ENCODE measurements at places on chromosomes 12 and 14.

- DNase-seq: no peak
These were observed 618.5 kb downstream of the NRXN3 start for GRCh38 chr14:78788467-78789360.

GRCh38 chr14:68459480-68460136, 333.3 kb downstream of the ZFP36L1 start:
- no peak for DNase-seq

- DNase-seq: no peak
These were observed 131.0 kb upstream of the SRRM4 start for GRCh38 chr12:118850244-118850825.

GRCh38 chr12:4416276-4416675, 29.3 kb downstream of the FGF6 start:
- no peak for DNase-seq

- no peak for DNase-seq
These were observed 2.3 kb downstream of the A2M start for GRCh38 chr12:9113296-9113986.

- DNase-seq: no peak
These were observed 9.1 kb upstream of the MGAT4C start for GRCh38 chr12:86265329-86265695.

DNA sequence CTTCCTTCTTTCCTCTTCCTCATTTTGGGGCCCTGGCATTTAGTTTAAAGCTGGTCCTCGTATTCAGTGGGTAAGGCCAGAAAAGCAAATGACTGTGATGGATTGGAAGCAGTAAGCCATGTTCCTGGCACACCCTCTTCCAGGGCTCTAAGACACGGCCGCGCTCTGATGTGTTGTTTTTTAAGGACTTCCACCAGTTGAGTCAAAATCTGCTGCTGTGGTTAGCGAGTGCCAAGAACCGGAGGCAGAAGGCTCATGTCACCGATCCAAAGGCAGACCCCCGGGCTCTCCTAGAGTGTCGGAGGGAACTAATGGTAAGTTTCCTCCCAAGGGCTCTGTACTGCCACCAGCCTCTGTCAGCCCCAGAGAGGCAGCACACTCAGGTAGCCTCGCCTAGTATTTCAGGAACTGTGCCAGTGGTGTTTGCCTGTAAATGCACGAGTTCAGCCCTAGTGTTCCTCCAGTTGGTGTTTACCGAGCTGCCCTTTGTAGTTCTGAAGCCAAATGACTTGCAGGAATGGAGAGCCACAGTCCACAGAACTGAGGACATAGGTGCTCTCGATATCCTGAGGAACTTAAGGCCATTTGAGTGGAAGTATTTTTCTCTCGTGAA, 72.7 kb downstream of the ESR2 start:
- no peak for DNase-seq

DNA sequence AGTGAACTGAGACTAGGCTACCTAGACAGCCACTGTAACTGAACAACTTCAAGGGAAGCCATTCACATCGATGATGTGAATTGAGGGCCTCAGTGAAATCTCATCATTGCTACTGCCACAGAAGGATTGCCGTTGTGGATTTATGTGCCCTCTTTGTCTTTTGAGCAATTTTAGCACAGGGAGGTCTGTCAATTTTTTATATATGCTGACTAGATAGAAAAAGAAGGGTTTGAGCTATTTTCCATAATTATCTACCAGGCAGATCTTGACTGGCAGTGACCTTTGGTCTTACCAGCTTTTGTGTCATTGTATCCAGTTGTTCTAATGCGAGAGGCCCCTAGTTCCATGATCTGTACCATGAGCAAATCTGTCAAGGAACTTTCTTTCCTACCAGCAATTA, 179.4 kb downstream of the ERC1 start:
- no peak for DNase-seq

- DNase-seq: no peak
These were observed 10.7 kb upstream of the IKZF4 start for GRCh38 chr12:56010111-56010570.

DNA sequence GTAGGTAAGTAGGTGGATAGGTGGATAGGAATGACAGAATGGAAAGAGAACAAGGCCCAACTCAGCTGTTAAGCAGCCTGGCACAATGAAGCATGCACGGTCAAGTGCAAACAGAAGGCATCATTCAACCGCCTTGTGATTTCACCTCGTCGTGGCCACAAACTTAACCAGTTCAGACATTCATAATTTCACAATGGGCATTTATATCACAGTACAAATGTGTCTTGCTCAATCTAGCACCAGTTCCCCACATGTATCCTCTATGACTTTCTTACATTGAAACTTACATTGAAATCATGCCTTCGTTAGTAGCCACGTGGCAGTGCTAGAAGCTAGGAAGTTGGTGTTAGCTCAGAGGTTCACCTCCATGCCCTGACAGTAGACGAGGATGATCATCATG, 207.5 kb downstream of the ETV6 start:
- no peak for DNase-seq

GRCh38 chr12:65800937-65801336, 23.3 kb upstream of the HMGA2 start:
- DNase-seq: peak; percentile 47
